HFFc6 (cell line): ENCODE measurements at places on chromosomes 6 and 20. TPM values are rescaled to one million over a fixed set of nuclear protein-coding genes. Genes with fewer than 3 reads are reported as not detected.

DNA sequence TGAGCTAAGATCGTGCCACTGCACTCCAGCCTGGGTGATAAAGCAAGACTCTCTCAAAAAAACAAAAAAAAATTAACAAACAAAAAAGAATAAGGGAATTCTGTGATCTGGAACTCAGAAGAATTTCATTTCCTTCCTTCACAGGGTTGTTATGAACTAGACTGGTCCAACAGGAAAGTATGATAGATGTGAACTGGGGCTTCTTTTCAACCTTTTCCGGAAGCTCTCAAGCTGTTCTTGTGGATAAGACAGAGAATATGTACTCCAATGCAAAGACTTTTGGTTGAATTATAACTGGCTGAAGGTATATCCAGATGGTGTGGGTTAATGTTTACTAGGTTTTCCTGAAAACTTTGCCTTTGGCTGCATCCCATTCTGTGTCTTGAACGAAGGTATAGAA is 5.3 kb downstream of the RNF8 start:
- no peak for DNase-seq

GRCh38 chr6:157316871-157317814 is 6.2 kb downstream of the TMEM242 start:
- peak; percentile 86 for DNase-seq

- no peak for DNase-seq
Measured at GRCh38 chr6:164695896-164696295, 613.5 kb downstream of the C6orf118 start.

The MRAP2 gene
- 0.07 TPM in 1 of 3 replicates, not detected in the others for total RNA-seq

DNA sequence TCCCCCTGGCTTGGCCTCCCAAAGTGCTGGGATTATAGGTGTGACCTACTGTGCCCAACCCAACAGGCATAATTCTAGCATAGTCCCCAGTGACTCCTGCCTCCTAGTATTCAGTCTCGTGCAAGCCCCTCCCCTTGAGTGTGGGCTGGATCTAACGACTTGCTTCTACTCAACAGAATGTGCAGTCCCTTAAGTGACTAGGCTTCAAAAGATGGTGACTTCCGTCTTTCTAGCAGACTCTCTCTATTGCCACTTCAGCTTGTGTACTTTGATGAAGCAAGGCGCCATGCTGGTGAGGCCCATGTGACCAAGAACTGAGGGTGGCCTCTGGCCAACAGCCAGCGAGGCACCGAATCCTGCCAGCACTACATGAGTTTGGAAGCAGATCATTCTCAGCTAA is 109.6 kb upstream of the TRAF3IP2 start:
- DNase-seq = no peak

DNA sequence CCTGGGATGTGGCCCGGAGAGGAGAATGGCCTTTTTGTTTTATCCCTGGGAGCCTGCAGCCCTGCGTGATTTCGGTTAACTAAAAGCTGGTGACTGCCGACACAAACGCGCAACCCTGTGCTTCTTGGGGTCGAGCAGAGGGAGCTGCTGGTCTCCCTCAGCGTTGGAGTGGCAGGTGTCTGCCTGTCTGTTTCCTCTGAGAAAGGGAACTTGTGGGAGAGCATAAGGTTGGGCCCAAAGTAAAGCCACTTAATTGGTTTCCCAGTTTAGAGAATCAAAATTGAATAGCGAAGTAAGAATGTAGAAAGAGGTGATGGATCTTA is 500 bp downstream of the LTV1 start:
- DNase-seq = no peak

- DNase-seq = no peak
Measured at GRCh38 chr6:126396131-126396530, 56.2 kb downstream of the CENPW start.

The BANF2 gene
- total RNA-seq = not detected in 3 replicates

DNA sequence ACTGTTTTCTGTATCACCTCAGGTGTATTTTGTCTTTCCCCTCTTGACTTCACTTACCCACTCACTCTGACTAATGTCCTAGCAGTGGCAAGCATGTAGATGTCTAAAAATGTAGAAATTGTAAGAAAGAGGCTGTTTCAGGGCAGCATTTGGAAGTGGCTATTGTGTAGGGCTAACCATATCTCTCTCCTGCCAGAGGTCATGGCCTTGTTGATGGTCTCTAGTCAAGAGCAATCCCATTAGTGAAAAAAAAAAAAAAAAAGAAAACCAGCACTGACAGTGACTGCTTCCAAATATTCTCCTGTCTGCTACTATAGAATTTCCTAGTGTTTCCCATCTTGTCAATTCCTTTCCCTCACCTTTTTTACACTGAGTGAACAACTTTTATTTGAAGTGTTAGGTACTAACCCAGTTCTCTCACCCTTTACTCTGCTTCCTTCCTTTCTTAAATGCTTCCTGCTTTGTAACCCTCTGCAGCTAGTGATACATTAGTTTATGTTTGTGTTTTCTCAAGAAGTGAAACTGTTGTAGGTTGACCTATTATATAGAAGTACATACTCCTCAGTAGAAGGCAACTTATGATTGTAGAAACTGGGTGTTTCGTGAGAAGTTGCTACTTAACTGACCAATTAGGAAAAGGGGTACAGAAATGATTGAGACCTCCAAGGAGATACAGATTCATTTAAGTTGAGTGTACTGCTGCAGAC is 174.1 kb upstream of the PTPRK start:
- DNase-seq = no peak

GRCh38 chr6:13014504-13015378 is 298.2 kb downstream of the PHACTR1 start:
- no peak for DNase-seq
